ENCODE measurements at places on chromosomes 2 and 18. TPM values are rescaled to one million over a fixed set of nuclear protein-coding genes. Genes with fewer than 3 reads are reported as not detected.

GRCh38 chr2:192591617-192592016 lies 396.9 kb upstream of the TMEFF2 start:
- DNase-seq: no peak

TMEM17 gene
- 1.7 TPM for total RNA-seq

GRCh38 chr2:152452256-152452973 lies 117.4 kb downstream of the FMNL2 start:
- DNase-seq: no peak

TEKT4 gene
- not detected for total RNA-seq

- DNase-seq: no peak
Observed at GRCh38 chr2:145190031-145190703, 670.2 kb upstream of the ZEB2 start.

CD28 gene
- total RNA-seq: 0.75 TPM

GRCh38 chr2:150339951-150340350 lies 147.5 kb downstream of the RND3 start:
- no peak for DNase-seq

DNA sequence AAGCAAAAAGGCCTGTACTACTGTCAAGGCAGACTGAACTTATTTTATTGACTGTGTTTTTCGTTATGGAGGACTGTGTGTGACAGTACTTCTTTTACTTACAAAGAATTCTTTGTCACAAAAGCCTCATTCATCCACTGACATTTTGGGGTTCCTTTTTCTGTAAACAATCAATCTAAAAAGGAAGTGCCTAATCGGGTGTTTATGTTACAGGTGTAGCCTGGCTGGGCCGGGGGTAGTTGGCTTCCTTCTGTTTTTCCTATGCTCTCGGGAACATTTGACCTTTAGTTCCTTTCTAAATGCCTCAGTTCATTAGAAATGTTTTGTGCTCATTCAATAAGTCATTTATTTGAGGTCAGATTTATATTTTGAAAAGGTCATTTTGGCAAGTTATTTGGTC lies 8.3 kb downstream of the ZCCHC2 start:
- no peak for DNase-seq

GRCh38 chr2:24084386-24085199 lies at the start of gene TP53I3:
Gene TP53I3, minus strand, starts transcription at chr2:24084834. Its CDS starts 508 bp downstream, at chr2:24084326.
- DNase-seq: peak; percentile 94

Measured in Right ventricle myocardium superior (tissue), 1 donor.